ENCODE measurements at places on chromosomes 6 and 20. TPM values are rescaled to one million over a fixed set of nuclear protein-coding genes. Genes with fewer than 3 reads are reported as not detected.

DLL1 gene
- 39.3 TPM for polyA plus RNA-seq

MUC21 gene
- polyA plus RNA-seq = not detected

PGC gene
- polyA plus RNA-seq = 0.16 TPM

FAM83C gene
- polyA plus RNA-seq = 0.01 TPM

TRIM39 gene
- 10.9 TPM for polyA plus RNA-seq

WFDC5 gene
- polyA plus RNA-seq = not detected

DNA sequence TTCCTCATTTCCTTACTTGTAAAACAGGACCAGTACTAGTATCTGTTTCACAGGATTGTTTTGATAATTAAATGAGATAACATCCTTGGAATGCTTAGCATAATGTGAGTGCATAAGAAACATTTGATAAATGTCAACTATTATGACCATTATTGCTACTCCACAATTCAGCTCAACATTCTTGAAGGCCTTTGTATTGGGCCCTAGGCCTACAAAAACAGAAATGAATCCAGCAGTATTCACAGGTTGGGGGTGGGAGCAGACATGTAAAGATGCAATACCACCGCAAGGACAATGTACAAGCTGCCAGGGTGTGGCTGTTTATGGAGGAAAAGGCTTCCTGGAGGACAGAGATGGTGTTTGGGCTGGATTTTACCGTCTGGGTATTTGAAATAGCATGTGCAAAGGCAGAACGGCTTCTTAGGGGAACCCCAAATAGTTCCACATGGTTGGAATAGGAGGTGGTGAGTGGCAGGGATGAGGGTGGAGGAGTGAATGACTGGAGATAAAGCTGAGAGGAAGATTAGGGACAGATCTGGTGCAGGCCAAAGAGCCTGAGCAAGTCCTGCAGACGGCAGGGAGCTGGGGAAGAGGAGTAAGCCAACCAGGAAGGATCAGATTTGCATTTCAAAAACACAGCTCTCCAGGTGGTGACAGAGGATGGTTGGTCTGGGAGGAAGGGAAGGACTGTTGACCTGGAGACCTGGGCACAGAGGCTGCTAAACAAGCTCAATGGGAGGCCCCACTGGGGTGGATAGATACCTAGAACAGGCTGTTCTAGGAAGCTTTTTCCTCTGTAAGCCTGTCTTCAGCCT lies 57.0 kb upstream of the EPB41L1 start:
- H3K4me1 ChIP-seq = peaks cover 50% of the 10 kb centered on the region
- peak overlapping the region; percentile 72 for H3K27ac ChIP-seq
- H3K27me3 ChIP-seq = peaks cover 4% of the 10 kb centered on the region
- H3K36me3 ChIP-seq = no peaks in the 10 kb centered on the region

GRCh38 chr6:146949425-146949824 lies 254.8 kb upstream of the STXBP5 start:
- no peaks in the 10 kb centered on the region for H3K36me3 ChIP-seq
- no peaks in the 10 kb centered on the region for H3K4me1 ChIP-seq
- no peak overlapping the region for H3K4me3 ChIP-seq

GRCh38 chr6:104506429-104506828 lies 353.3 kb downstream of the HACE1 start:
- DNase-seq = no peak
- no peak overlapping the region for H3K27ac ChIP-seq
- H3K27me3 ChIP-seq = no peaks in the 10 kb centered on the region
- no peaks in the 10 kb centered on the region for H3K4me1 ChIP-seq

- no peaks in the 10 kb centered on the region for H3K27me3 ChIP-seq
- no peak for DNase-seq
- peak overlapping the region; percentile 90 for H3K27ac ChIP-seq
- H3K4me1 ChIP-seq = peaks cover 54% of the 10 kb centered on the region
These were observed 115.9 kb upstream of the ARMC2 start for GRCh38 chr6:108732091-108732870.

GRCh38 chr6:10383331-10384090 lies 31.4 kb downstream of the TFAP2A start:
- peaks cover 86% of the 10 kb centered on the region for H3K27me3 ChIP-seq
- H3K4me1 ChIP-seq = no peaks in the 10 kb centered on the region
- H3K27ac ChIP-seq = no peak overlapping the region
- H3K36me3 ChIP-seq = no peaks in the 10 kb centered on the region
- DNase-seq = no peak
- H3K4me3 ChIP-seq = no peak overlapping the region

DNA sequence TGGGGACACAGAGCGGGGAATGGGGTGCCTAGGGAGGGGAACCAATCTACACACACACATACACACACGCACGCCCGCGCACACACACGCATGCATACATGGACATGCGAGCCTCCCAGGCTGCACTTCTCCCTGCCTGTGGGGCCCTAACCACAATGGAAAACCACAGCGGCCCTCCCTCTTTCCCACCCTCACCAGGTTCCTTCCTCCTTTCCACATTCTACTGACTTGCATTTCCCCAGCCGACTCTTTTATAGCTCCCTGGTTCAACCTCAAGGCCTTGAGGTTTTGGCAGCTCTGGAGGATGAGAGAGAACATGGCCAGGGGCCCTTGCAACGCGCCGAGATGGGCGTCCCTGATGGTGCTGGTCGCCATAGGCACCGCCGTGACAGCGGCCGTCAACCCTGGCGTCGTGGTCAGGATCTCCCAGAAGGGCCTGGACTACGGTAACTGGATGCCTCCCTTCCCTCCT lies at the start of gene BPI:
BPI (plus strand) TSS at position 249 of the 472 bp plus-strand sequence; CDS start at position 317, 68 bp downstream.
- no peak within 1 kb of the TSS for H3K27ac ChIP-seq
- H3K4me1 ChIP-seq = no peaks in the 10 kb centered on the region
- no peaks in the 10 kb centered on the region for H3K36me3 ChIP-seq
- H3K4me3 ChIP-seq = no peak within 1 kb of the TSS
- no peak for DNase-seq
- peaks cover 16% of the 10 kb centered on the region for H3K27me3 ChIP-seq

DNA sequence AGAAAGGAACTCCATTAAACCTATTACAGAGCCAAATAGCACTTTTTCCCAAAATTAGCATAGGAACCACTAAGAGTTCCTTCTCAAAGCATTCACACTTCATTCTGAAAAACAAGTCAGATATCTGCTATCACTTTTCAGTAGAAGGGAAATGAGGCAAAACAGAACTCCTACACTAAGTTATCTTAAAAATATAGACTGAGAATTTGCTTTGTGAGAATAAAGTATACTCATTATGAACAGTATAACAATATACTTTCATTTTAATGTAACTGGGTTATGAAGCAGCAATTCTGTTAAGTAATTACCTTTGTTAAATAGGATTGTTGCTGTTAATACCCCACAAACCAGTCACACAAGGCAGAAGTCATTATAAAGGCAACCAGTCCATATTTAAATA lies 8.7 kb downstream of the MTRF1L start:
- DNase-seq = no peak
- no peak overlapping the region for H3K4me3 ChIP-seq
- no peaks in the 10 kb centered on the region for H3K27me3 ChIP-seq
- no peak overlapping the region for H3K27ac ChIP-seq
- H3K36me3 ChIP-seq = peaks cover 34% of the 10 kb centered on the region

DNA sequence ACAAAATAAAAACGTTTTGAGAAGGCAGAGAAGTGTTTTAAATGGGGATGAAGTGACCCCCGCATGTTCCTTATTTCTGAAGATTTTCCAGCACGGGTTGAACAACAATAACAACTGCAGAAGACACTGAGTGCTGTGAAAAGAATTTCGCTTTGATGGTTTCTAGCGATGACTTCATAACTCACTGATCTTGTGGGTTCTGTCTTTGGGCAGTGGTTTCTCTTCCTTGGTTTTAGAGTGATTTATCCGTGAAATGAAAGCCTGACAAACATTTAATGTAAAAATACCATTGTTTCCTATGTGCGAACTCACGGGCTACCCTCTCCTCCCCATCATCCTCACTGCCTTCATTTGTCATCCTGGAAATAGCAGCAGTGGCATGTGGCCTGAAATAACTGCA lies 793.9 kb downstream of the QKI start:
- no peak for DNase-seq
- H3K4me1 ChIP-seq = no peaks in the 10 kb centered on the region
- H3K27ac ChIP-seq = no peak overlapping the region
- no peaks in the 10 kb centered on the region for H3K36me3 ChIP-seq

DNA sequence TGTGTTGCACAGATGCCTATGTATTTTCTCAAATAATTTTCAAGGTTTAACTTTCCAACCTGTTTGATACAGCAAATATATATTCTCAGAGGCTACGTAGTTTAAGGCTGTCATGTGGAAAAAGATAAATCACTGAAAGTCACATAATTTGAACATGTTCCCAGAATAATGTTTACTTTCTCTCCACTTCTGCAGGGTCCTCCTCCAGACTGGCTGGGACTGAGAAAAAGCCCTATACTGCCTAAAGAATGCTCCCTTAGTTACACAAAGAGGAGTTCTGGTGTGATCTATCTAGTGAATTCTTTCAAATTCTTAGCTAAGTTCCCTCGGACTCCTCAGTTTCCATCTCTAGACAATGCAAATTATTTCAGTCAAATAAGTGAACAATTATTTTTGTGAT lies 411.0 kb downstream of the C6orf118 start:
- H3K36me3 ChIP-seq = no peaks in the 10 kb centered on the region
- H3K27ac ChIP-seq = no peak overlapping the region
- DNase-seq = no peak
- no peaks in the 10 kb centered on the region for H3K27me3 ChIP-seq
- no peak overlapping the region for H3K4me3 ChIP-seq
- no peaks in the 10 kb centered on the region for H3K4me1 ChIP-seq

GRCh38 chr6:12088531-12088930 lies 76.4 kb downstream of the HIVEP1 start:
- H3K4me1 ChIP-seq = no peaks in the 10 kb centered on the region
- H3K27me3 ChIP-seq = no peaks in the 10 kb centered on the region
- H3K36me3 ChIP-seq = peaks cover 9% of the 10 kb centered on the region
- no peak overlapping the region for H3K4me3 ChIP-seq

- H3K36me3 ChIP-seq = no peaks in the 10 kb centered on the region
- no peaks in the 10 kb centered on the region for H3K27me3 ChIP-seq
- H3K27ac ChIP-seq = no peak overlapping the region
- H3K4me1 ChIP-seq = no peaks in the 10 kb centered on the region
These were observed 13.8 kb downstream of the TBPL1 start for GRCh38 chr6:133966654-133967329.

DNA sequence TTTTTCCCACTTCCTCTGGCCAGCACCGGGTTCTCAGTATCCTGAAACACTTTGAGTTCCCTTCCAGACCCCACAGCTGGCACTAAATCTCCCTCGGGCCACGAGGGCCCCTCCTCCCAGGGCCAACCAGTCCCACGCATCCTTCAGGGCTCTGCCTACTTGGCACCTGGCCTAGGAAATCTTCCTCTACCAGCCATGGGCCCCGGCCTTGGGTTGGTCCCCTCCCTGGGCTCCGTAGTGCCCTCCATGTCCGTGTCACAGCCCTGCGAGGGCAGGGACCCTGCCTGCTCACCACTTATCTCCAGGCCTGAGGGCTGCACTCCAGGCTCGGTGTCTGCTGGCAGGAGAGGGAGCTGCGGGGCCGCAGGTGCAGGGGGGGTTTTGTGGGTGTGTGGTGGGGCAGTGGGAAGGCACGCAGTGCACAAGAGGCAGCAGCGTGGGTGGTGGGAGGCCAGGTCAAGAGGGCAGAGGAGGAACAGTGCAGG lies 48.8 kb upstream of the CDH22 start:
- H3K4me3 ChIP-seq = no peak overlapping the region
- DNase-seq = no peak
- H3K36me3 ChIP-seq = peaks cover 46% of the 10 kb centered on the region
- H3K27ac ChIP-seq = no peak overlapping the region
- H3K4me1 ChIP-seq = peaks cover 11% of the 10 kb centered on the region

GRCh38 chr20:25071734-25072133 lies 10.2 kb downstream of the VSX1 start:
- no peak for DNase-seq
- no peaks in the 10 kb centered on the region for H3K4me1 ChIP-seq
- no peak overlapping the region for H3K27ac ChIP-seq
- H3K27me3 ChIP-seq = peaks cover 44% of the 10 kb centered on the region

DNA sequence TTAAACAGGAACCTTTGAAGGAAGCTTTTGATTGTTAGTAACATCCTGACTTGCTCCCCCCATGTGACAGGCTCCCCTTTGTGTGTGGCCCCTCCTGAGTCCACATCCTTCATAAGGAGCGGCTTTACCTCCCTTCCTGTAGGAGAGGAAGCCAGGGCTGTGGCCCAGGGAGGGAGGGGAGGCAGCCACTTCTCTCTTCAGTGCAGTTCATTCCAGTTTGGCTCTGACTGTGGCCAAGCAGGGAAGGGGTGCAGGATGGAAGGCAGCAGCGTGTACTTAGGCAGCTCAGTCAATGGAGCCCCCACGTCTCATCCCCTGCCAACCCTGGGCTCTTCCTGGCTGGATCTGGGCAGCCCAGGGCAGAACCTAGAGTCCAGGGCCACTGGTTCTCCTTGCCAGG lies 295.2 kb downstream of the QKI start:
- H3K36me3 ChIP-seq = no peaks in the 10 kb centered on the region
- no peaks in the 10 kb centered on the region for H3K27me3 ChIP-seq
- no peaks in the 10 kb centered on the region for H3K4me1 ChIP-seq
- H3K27ac ChIP-seq = no peak overlapping the region

- no peak for DNase-seq
- no peak overlapping the region for H3K4me3 ChIP-seq
- H3K27ac ChIP-seq = no peak overlapping the region
- no peaks in the 10 kb centered on the region for H3K27me3 ChIP-seq
- no peaks in the 10 kb centered on the region for H3K36me3 ChIP-seq
These were observed 46.5 kb downstream of the SLC22A3 start for GRCh38 chr6:160394654-160395035.

- no peaks in the 10 kb centered on the region for H3K27me3 ChIP-seq
- H3K4me3 ChIP-seq = no peak overlapping the region
- no peak for DNase-seq
- peaks cover 50% of the 10 kb centered on the region for H3K4me1 ChIP-seq
- H3K36me3 ChIP-seq = no peaks in the 10 kb centered on the region
These were observed 46.4 kb upstream of the NT5E start for GRCh38 chr6:85403331-85404015.

DNA sequence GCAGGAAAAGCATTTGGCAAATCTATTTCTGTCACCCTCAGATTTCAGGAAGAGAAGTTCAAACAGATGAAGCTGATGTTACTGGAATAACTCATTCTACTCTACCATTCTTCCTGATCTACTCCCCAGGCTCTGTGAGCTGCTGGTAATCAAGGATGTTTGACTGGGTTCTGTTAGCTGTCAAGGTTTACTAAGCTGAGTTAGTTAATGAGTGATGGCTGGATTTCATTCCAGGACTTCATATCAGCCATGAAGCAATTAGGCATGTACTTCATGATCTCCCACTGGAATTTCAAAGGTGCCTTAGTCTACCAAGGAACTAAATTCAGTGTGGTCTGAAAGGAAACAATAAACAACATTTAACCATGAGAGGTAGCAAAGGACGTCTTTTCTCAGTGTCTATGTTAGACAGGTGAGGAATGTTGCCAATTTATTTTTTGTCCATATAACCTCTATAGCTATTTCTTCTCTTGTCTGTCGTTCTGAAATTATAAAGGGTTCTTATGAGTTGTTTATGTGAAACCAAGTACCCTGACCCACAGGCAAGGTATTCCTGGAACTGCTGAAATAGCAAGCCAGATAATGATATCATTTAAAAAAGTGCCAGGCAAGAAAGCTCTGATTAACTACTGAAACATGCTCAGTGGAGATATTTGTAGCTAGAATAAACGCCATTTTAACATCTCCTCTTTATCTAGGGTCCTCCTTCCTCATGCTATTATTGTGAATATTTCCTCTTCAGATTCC lies 112.9 kb downstream of the BACH2 start:
- peaks cover 4% of the 10 kb centered on the region for H3K4me1 ChIP-seq
- peak overlapping the region; percentile 8 for H3K27ac ChIP-seq
- no peaks in the 10 kb centered on the region for H3K36me3 ChIP-seq
- H3K4me3 ChIP-seq = no peak overlapping the region
- DNase-seq = no peak

All from large intestine (tissue), 12 donors.